ENCODE measurements at places on chromosomes 1 and 21.
A peak's percentile ranks its signal among the peaks of the same experiment; 100 is the strongest.

DNA sequence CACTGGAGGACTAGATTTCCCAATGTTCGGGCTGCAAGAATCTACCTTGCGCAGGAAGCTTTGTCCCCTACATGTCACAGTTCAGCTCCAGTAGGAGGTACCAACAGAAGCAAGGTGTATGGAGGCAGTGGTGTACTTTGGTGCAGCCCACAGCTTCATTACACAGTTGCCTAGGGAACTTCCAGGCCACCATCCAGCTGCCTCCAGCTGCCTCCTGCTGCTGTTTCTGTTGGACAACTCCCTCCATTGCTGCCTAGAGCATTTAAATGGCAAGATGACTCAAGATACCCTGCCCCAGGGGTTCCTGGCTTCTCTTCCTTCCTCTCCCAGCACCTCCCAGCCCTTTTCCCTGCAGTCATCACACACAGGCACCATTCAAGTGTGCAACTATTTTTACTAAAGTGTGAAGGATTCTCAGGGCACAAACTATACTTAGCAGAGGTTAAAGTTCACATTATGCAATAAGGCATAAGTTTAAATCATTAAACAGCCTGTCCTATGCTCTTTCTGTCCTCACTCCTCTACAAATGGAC is 39.0 kb upstream of the ATP1A1 start:
- DNase-seq = no peak

GRCh38 chr1:213125643-213126042 is 74.6 kb downstream of the RPS6KC1 start:
- DNase-seq = no peak

DNA sequence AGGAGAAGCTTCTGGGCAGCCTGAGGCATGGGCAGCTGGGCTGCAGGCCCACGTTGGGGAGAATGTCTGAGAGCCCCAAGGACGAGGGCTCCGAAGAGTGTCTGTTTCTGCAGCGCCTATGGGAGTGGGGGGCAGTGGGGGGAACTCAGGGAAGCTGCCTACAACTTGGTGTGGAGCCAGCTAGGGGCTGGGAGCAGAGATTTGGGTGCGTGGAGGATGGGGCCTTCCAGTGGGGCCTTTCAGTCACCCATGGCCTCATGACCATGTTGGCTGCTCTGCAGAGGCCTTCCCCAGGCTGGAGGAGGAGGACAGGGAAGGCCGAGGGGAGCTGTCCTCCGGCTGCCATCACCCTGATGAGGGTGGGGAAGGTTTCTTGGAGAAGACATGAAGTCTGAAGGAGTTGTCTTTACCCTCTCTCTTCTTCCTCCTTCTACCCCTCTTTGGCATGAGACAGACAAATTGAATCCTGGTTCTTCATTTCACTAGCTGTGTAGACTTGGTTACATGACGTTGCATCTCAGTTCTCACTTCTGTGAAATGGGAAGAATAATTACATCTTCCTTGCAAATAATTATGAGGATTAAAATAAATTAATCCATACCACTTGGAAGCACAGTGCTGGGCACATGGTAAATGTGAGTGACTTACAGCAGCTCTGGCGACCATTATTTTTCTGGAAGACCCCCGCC is 8.3 kb downstream of the PPFIA4 start:
- DNase-seq = no peak

DNA sequence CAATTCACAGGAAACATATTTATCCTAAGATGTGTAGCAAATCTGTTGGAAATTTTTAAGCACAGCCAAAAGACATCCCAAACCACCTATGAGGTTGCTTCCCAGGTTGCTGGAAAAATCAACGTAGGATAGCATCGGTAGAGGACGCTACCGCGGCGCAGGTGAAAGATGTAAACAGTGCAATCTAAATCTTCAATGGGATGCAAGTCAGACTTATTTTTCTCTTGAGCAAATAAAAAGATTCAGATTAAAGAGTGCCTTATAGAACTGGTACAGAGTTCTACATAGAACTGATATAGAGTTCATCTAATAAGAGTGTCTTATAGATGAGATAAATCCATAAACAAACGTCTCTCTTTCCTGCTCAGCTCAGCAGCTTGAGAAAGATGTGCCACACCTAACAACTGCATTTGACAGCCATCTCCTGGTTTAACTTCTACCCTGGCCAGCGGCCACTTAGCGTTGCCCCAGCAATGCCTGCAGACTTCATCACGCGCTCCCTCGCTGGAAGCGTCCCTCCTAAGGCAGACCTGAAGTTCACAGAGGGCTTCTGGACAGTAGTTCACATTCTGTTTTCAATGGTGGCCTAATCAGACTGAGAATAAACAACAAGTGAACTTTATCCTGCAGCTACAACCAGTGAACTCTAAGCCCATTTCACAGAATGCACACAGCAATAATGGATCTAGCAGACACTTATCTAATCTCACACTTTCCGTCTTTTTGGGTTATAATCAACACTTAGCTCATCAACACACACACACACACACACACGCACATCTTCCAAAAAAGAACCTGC is 164.5 kb downstream of the TOMM20 start:
- no peak for DNase-seq

GRCh38 chr1:205133287-205133686 is 11.5 kb upstream of the RBBP5 start:
- DNase-seq = no peak

GRCh38 chr1:52523376-52523775 is 29.5 kb downstream of the TUT4 start:
- no peak for DNase-seq

DNA sequence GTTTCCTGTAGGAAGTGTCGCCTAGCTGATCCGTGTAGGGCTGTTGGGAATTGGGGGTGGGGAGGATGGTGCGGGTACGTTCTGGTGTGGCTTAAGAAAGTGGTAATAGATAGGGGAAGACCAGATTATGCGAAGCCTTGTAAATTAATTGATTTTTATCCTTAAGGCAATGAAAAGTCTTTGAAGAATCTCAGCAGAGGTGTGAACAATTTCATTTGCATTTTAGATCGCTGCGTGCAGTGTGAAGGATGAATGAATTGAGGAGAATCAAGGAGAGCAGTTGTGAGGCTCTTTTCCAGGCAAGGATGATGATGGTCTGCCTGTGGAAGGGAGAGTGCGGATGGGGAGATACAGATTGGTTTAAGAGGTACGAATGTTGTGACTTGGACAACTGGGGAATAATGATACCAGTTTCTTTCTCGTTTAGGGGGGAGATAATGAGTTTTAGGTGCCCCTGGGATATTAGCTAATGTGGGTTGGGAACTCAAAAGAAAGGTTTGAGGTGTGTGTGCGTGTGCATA is 813 bp upstream of the DEDD start:
- no peak for DNase-seq

DNA sequence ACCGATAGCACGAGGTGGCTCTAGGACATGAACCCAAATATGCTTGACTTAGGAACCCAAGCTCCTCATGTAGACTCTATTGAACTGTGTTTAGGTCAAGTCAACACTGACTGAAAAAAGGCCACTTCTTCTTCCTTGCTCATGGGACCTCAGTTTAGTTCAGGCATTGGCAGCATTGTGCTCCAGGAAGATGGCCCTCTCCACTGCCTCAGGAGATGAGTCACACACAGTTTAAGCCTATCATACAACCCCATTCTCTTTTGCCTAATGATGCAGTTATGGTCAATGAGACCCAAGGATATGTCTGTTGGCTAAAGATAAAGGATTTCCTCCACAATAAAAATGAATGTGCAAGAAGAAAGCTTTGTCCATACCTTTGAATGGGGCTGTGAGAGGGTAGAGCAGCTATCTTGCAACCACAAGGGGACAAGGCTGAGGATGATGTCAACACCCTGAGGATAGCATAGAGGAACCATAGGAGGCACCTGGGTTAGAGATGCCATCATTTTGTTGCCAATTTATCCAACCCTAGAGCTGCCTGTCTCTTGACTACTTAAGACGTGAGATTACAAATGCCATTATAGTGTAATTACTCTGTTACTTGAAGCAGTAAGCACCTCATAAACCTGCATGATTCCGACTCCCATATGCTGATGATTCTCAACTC is 3.0 kb upstream of the TRIM63 start:
- no peak for DNase-seq

- no peak for DNase-seq
These were observed 28.1 kb downstream of the MDM4 start for GRCh38 chr1:204544321-204544720.

GRCh38 chr1:223840254-223840653 is 5.5 kb downstream of the TP53BP2 start:
- DNase-seq = no peak

- no peak for DNase-seq
These were observed 26.2 kb downstream of the RGS7 start for GRCh38 chr1:241330619-241331327.

GRCh38 chr1:116409751-116410191 is 36.7 kb downstream of the ATP1A1 start:
- DNase-seq = no peak

GRCh38 chr1:173429471-173430402 is 47.4 kb upstream of the PRDX6 start:
- peak; percentile 67 for DNase-seq

- no peak for DNase-seq
These were observed 24.3 kb downstream of the UBE2Q1 start for GRCh38 chr1:154533952-154534844.

DNA sequence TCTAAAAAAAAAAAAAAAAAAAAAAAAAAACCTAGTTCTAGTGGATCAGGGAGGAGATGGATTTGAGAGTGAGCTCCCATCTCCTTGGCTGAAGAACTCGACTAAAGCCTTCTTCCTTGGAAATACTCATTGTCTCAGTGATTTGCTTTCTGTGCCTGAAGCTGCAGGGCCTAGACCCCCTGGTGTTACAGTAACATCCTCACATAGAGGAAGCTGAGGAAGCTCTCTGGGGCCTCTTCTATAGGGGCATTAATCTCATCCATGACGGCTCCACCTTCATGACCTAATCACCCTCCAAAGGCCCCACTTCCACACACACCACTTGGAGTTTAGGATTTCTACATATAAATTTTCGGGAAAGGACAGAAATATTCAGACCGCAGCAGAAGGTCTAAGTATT is 95.9 kb upstream of the ETS2 start:
- no peak for DNase-seq

DNA sequence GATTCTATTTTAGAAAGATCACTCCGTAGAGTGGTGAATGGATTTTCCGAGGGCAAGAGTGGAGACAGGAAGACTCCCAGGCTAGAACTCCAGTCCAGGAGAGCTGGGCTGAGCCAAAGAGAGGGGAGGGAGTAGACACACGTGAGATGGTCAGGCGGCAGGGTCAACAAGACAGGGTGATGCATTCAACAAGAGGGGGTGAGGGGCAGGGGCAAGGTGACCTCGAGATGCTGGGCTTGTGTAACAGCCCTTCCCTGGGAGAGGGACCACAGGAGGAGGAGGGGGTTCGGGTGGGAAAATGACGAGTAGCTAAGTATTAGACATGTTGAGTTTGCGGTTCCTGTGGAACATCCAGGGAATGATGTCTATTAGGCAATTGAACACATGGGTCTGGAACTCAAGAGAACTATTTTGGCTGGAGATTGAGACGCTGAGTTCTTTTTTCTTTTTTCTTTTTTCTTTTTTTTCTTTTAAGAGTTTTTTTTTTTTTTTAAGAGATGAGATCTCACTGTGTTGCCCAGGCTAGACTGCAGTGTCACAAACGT is 13.3 kb downstream of the RSPO1 start:
- no peak for DNase-seq

GRCh38 chr1:73859227-73859626 is 338.7 kb downstream of the LRRIQ3 start:
- no peak for DNase-seq

DNA sequence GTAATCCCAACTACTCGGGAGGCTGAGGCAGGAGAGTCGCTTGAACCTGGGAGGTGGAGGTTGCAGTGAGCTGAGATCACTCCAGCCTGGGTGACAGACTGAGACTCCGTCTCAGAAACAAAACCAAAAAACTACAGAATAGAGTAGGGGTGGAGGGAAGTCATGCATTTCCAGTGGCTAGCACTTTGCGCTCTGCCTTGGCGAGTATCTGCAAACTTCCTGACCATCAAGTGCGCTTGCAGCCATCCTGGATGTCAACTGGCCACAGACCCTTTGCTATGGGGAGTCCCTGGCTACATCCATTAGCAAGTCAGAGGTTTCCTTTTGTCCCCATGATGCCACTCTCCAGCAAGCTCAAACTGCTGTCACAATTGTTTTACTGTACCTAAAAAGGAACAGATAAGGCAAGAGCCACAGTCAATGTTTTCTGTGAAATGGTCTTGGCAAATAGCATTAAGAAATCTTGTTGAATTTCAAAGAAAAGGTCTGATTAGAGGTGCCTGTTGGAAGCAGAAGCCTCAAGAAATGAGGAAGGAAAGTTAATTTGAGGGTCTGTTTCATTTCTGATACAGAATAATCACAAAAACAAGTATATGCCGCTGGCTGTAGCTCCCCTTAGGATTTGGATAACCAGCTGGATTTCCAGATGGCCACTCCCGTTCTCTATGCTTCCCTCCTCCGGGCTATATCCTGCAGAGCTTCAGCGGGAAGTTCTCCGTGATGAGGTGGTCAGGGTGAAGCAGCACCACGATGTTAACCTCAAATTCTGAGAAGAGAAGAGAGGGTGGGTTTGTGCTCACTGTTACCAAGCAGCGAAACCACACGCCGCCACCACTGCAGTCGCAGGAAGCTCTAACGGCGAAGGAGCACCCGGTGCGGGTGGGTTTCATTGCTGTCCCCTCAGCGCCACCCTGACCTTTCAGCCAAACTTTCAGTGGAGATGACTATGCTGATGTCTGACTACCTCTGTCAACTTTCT is 42.0 kb downstream of the VPS26C start:
- peak; percentile 40 for DNase-seq
